ENCODE measurements at places on chromosomes 11 and 22.

DNA sequence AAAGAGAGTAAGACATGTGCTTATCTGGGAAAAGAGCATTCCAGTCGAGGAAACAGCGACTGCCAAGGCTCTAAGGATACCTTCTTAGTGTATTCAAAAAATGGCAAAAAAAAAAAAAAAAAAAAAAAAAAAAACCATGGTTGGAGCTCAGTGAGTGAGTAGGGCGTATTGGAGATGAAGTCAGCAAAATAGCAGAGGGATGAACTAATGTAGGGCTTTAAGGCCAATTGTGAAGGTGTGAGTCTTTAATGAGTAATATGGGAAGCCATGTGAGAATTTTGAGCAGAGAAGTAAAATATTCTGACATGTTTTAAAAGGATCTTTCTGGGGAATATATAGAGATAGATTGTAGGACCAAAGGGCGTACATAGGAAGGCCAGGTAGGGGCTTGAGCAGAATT lies 498.6 kb upstream of the ISX start:
- no peak for DNase-seq

DNA sequence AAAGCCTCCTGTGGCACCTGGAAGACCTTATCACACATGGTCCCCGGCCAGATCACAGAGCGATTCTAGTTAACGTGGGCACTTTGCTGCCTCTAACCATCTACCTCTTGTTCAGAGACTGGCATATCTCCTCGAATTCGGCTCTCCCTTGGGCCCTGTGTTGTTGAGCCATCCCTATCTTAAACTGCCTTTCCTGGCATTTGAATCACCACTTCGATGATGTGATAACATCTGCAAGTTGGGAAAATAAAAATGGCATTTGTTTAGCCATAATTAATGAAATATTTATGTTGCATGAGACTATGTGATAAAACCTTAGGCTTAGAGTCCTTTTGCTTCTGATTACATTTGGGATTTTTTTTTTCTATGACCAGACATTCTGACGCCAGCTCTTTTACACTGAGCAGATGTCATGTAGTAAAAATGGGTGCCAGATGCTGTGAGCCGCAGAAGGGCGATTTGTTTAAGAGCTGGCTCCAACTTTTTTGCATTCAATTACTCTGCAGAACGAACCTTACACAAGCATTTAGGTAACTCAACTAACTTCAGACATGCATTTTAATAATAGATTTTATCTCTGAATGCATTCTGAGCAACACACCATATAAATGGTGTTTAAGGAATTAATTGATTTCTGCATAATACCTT lies 58.5 kb upstream of the PARVA start:
- DNase-seq: peak; percentile 84

- DNase-seq: no peak
Measured at GRCh38 chr11:996681-997080, 39.8 kb downstream of the MUC6 start.

GRCh38 chr11:30478923-30479322 lies 107.2 kb downstream of the MPPED2 start:
- DNase-seq: no peak

DNA sequence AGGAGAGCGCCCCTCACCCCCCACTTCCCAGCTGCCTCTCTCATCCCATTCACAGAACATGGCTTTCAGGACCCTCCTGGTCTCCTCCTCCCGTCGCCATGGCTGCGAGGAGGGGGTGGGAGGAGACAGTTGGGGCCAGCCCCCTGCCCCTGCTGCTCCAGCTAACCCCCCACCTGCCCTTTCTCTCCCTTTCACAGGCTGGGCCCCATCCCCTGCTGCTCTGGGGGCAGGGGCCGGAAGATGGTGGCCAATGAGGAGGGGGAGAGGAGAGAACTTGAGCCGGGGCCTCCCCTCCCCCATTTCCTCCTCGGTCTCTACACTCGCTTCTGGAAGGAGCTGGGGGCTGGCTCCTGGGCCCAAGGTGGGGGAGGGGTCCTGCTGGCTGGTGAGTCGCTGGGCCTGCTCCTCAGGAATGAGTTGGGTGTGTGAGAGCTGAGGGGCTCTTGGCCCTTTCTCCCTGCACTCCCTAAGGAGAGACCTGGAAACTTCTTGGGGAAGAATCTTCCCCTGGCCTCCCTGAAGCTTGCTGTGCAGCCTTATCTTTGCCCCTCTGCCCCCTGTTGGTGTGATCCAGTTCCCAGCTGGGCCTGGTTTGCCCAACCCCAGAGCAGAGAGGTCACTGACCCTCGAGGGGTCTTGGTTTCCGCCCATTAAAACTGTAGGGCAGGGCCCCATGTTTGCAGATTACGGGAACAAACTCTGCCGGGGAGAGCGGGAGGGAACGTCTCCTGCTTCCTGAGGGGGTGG lies 10.2 kb downstream of the YPEL4 start:
- no peak for DNase-seq

- peak; percentile 21 for DNase-seq
Measured at GRCh38 chr22:23282089-23282501, 101.8 kb downstream of the BCR start.

- no peak for DNase-seq
Measured at GRCh38 chr22:50076646-50077535, 8.3 kb downstream of the MLC1 start.

Data from GM04503 (cell line).